ENCODE measurements at places on chromosomes 3 and 15.
A peak's percentile ranks its signal among the peaks of the same experiment; 100 is the strongest.

DNA sequence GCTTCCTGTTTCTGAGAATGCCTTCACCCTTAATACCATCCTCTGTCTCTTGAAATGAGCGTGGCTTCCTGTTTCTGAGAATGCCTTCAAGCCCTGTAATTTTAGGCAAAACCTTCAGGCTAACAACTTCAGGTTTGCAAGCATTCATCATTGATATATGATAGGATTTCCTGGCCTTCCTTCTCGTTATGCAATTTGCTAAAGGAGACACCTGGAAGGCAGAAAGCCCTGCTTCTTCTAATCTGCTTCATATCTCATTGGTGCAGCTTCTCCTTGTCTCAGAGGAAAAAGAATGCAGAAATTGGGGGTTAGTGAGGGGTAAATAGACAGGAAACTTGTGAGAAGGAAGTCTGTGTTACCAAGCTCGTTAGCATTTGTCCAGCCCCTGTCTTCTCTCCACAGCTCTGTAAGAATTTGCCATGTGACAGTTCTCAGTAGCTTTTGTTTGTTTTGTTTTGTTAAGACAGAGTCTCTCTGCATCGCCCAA lies 7.3 kb downstream of the ARL6IP5 start:
- peak; percentile 87 for DNase-seq

GRCh38 chr3:134322286-134322685 lies 52.0 kb downstream of the AMOTL2 start:
- no peak for DNase-seq

- peak; percentile 28 for DNase-seq
Measured at GRCh38 chr3:133857767-133858166, 37.9 kb downstream of the RAB6B start.

GRCh38 chr3:110265302-110265701 lies 806.3 kb upstream of the NECTIN3 start:
- no peak for DNase-seq

DNA sequence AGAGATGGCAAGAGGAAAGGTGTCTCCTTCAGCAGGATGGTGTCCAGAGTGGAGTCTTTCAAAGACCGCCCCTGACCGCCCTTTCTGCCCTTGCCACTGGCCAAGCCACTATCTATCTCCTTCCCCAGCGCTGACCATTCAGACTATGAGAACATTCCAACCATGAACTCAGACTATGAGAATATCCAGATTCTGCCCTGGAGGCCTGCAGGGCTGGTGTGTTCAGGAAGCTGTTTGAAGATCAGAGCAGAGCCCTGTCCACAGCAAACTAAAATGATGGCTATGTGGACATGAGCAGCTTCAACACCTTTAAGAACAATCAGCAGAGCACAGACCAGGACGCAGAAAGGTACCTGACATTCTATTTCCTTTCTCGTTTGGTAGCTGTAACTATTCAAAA lies 57.3 kb upstream of the WNT7A start:
- no peak for DNase-seq

DNA sequence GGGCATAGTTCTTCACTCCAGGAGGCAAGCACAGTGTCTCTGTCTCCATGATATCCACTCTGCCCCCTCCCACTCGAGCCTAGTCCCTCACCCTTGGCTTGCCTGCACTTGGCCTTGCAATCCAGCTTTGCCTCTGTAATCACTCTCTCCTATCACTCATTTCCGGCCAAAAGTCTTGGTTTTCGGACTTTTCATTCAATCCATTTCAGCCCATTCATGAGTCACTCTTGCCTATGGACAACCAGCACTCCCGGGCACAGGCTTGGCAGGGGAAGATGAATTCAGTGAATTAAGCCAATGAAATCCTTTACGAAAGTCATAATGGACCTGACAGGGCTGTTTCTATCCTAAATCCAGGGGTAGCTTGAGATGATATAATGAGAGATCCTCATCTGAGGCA lies 21.7 kb downstream of the DAZL start:
- no peak for DNase-seq

- DNase-seq: no peak
Measured at GRCh38 chr3:126552688-126553283, 5.9 kb downstream of the C3orf22 start.

DNA sequence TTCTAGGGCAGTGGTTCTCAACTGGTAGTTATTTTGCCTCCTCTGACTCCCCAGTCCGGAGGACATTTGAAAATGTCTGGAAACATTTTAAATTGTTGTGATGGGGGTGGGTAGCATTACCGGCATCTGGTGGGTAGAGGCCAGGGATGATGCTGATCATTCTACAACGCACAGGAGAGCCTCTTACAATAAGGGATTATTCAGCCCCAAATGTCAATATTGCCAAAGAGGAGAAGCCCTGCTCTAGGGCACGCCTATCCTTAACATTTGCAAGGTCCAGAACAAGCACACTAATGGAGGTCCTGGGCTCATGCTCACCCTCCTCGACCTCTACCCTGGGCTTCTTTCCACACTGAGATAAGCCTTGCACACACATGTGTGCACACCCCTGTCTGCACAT lies 106.4 kb downstream of the MINAR1 start:
- DNase-seq: no peak

- DNase-seq: no peak
Measured at GRCh38 chr3:99439892-99440291, 198.5 kb upstream of the COL8A1 start.

GRCh38 chr3:6935970-6936369 lies 75.1 kb downstream of the GRM7 start:
- DNase-seq: no peak

DNA sequence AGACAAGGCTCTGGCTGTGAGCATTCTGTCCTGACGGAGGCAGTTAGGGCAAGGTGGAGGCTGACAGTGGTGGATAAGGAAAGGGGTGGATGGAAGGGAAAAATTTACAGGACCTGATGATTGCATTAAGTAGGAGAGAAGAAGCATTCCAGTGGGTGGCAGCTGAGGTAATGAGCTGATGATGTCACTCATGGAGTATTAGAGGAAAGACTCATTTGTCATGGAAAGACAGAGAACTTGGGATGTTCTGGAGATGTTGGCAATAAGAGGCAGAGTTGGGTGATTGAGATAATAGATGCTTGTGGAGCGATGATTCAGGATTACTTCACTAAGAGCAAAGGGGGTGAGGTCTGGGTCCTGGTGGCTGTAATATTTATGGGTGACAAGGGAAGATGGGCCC lies 63.6 kb upstream of the SCN5A start:
- DNase-seq: no peak

- DNase-seq: no peak
Measured at GRCh38 chr15:100026041-100026440, 292.8 kb upstream of the LYSMD4 start.

DNA sequence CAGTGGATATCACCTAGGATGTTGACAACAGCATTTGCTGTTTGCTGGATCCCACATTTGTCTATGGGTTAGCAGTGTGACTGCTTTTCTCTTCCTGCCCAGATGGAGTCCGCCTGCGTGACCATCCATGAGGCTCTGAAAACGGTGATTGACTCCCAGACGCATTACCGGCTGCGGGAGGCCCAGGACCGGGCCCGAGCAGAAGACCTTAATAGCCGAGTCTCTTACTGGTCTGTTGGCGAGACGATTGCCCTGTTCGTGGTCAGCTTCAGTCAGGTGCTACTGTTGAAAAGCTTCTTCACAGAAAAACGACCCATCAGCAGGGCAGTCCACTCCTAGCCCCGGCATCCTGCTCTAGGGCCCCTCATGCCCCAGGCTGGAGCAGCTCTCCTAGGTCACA lies 11.0 kb downstream of the TMED3 start:
- no peak for DNase-seq

- DNase-seq: no peak
Measured at GRCh38 chr3:194998417-194998816, 272.5 kb downstream of the XXYLT1 start.

- no peak for DNase-seq
Measured at GRCh38 chr3:59882746-59883145, 832.9 kb upstream of the CFAP20DC start.

GRCh38 chr3:128356822-128357221 lies 109.9 kb downstream of the DNAJB8 start:
- DNase-seq: no peak

GRCh38 chr15:29854413-29854812 lies 32.1 kb upstream of the TJP1 start:
- no peak for DNase-seq

DNA sequence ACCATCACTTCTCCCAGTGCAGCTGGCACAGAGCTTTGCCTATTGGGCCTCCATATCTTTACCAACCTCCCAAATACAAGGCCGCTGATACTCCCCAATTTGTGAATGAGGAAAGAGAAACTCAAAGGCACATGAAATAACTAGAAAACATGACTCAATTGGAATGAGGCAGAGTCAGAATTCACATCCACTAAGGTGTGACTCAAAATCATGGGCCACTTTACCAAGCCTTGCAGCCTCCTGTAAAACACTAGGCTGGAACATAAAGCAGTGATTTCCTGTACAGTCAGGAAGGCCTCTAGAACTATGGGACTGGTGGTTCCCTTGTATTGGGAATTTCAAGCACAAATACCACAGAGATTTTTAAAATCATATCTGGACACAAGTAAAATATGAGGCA lies 128.6 kb downstream of the DCLK3 start:
- DNase-seq: no peak

DNA sequence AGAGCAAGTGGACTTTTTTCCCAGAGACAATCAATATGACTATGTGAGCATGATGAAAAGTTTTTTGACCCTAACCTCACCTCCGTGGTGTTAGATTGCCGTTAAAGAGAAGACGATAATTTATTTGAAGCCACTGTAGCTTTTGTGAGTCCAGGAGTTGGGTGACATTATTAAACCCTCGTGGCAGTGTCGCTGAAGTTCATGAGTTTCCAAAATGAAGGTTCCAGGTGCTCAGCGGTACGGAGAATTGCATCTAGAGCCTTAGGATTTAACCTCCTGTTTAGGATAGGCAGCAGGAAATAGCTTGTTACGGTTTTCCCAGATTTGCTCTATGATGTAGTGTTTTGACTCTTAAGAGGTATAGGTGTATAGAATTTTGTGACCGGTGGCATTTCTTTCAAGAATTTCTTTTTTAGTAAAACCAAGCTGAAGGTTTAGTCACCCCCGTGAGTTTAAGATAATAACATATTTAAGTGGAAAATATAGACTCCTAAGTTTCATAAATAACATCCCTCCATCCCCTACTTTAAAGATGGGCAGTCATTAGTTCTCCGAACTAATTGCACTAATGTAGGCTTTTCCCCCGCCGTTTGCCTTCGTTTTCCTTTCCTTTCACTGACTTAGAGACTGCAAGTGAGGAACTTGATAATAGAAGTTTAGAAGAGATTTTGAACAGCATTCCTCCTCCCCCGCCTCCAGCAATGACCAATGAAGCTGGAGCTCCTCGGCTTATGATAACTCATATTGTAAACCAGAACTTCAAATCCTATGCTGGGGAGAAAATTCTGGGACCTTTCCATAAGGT lies 2.0 kb downstream of the SMC4 start:
- DNase-seq: peak; percentile 30

- DNase-seq: no peak
Measured at GRCh38 chr3:72571052-72571451, 277.2 kb downstream of the SHQ1 start.

DNA sequence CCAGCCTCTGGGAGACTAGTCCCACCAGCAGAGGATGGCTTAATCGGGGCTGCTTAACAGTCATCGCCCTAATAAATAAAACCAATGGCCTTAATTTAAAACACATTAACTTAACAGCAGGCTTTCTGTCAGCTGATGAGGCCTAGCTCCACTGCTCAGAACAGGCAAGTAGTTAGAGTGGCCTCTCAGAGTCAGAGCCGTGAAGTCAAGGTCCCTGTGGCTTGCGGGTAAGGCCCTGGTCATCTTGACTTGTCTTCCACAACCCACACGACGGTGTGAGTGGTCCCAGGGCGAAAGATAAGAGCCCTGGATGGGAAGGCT lies 11.8 kb downstream of the XXYLT1 start:
- DNase-seq: no peak

GRCh38 chr3:56469141-56469540 lies 874 bp upstream of the ERC2 start:
- no peak for DNase-seq

GRCh38 chr3:61573441-61573840 lies 12.1 kb downstream of the PTPRG start:
- DNase-seq: no peak

DNA sequence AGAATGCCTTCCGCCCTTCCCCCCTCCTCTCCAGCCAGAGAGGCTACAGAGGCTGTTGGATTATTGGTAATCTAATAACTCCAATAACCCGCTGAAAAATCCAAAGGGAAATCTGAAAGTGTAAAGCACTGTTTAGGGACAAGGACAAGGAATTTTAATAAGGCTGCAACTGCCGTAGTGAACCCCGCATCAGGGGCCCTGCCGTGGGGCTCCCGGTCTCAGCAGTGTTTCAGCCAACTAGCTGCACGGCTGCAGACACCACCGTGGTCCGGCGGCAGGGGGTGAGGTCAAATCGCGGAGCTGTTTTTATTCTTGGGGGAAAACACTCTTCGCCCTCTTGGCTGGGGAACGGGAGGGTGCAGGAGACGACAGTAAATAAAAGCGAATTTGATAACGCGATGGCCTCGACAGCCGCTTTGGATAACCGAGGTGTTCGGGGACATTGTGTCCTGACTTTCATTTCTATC lies 6.1 kb downstream of the BCL6 start:
- no peak for DNase-seq

GRCh38 chr3:25043749-25044148 lies 384.3 kb upstream of the RARB start:
- DNase-seq: no peak

DNA sequence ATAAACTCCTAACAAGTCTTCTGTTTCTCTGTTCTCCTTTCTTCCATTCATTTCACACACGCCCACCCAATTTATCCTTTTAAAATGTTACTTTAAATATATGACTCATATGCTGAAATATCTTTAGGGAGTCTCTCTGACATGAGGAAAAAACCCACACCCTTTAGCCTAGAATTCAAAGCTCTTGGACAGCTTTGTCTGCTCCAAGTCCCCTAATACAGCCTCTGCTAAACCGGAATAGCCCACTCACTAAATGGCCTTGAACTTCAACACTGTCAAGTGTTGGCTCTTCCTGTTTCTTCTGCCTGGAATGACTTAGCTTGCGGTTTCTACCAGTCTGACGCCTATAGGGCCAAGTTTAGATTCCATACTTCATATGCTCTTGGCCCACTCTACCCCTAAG lies 3.3 kb upstream of the CD96 start:
- peak; percentile 71 for DNase-seq

DNA sequence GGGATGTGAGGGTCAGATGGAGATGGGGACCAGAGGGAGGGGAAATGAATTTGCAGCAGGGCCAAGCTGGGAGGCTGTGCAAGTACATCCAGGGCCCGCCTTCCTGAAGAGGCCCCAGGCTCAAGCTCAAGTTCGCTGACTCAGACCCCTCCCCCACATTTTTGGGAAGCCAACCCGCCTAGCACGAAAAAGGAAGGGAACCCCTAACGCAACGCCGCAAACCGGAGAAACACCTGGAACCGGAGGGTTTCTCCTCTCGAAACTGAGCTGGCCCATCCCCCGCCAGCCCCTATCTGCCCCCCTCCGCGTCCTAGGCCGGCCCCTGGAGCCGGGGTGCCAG lies 624 bp downstream of the AP3B2 start:
- DNase-seq: no peak

GRCh38 chr3:188176476-188176875 lies 22.5 kb downstream of the LPP start:
- DNase-seq: no peak

- DNase-seq: no peak
Measured at GRCh38 chr3:18061737-18062656, 319.6 kb upstream of the TBC1D5 start.

All from activated CD4-positive, alpha-beta T cell treated with anti-CD3 and anti-CD28 coated beads, Interleukin-10, Interleukin-2, amounts not matched to agents 100 ng/mL and 50 ng/mL, durations not matched to agents 16 hours and 8 hours (primary cell).